ENCODE measurements at places on chromosomes 5 and 9.

DNA sequence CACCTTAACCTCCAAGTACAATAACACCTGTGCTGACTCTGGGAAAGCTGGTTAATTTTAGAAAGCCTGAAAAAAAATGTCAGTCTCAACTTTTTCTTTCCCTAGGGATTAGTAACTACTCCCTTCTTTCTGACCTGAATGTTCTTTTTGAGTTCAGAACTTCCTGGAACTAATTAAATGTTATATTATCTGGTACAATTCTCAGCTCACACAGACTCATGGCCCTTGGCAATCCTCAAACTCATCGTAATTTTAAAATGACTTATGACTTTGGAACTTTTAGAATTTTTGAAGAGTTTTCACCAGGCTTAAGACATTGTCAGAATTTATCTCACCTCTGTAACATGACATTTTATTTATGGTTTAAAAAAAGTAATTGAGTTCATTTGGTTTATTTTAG, 315.0 kb downstream of the FER start:
- no peak for DNase-seq

GRCh38 chr9:117034866-117035265, 347.8 kb downstream of the TRIM32 start:
- DNase-seq, result peak; percentile 8

DNA sequence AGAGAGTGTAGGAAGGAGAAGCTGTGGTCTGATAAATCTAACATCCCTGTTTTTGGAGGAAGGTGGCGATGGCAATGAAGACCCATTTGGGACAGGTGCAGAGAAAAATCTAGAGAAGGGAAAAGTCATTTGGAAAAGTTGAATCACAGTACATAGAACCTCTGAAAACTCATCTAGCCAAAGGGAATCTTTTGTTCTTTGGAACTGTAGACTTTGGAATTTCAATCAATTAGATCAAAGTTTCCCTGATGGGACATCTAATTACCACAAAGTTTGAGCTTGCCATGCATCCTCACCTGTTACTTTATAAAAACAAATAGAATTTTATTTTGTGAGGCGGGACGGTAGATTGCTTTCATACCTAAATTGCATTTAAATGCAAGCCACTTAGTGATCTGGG, 294.9 kb downstream of the TRPM3 start:
- DNase-seq, result no peak

GRCh38 chr5:116256717-116257116, 171.9 kb downstream of the COMMD10 start:
- DNase-seq, result no peak

DNA sequence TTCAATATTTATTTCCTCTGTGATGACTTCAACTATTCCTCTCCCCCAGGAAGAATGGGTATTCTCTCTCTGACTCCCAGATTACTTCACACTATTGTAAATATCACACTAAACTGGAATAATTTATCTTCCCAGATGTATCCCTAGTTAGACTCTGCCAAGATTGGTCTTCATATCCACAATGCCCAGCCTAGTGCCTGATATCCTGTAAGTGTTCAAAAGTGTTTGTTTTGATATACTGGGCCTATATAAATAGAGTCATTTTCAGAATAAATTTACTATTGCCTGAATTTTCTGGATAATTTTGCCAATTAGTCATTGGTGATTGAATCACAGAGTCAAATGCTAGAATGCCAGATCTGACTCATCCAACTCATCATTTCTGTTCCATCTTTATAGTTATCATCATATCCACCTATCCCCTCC, 143.7 kb upstream of the TNC start:
- DNase-seq, result no peak

GRCh38 chr9:99071313-99072039, 33.4 kb upstream of the TGFBR1 start:
- no peak for DNase-seq

GRCh38 chr5:178180141-178180863, 6.9 kb downstream of the GMCL2 start:
- peak; percentile 51 for DNase-seq

DNA sequence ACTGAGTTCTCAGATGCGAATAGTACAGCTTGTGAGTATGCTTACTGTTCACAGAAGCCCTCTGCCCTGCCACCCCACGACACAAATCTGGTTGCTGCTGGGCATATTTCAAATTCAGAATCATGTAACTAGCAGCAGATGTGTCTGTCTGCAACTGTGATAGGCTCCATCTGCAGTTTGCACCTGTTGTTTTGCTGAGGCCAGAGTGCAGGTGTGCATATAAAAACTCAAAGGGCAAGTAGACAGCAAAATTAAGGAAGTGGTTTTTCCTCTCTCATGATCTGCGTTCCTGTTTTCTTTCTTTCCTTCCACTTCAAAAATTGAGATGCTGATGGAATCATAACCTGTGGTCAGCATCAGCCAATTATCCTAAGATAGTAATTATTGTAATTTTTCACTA, 1000.5 kb downstream of the PTPRD start:
- DNase-seq, result peak; percentile 90

- peak; percentile 83 for DNase-seq
These were observed 1.2 kb downstream of the NMRK1 start for GRCh38 chr9:75086541-75087288.

DNA sequence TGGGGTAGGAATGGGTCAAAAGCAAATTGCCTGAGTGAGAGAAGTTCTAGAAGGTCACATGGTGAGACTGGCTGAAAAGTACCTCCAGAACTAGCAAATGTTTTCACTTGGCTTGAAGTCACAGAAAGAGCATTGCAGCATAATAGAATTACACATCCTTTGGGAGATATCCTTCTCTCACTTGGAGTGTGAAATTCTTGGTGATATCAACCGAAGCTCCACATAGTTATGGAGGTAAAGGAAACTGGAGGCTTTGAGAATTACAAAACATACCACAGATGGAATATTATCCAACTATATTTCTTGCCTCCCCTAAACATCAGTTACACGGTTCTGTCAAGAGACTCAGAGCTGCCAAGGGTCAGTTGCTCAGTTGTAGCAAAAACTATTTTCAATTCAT, 182.4 kb downstream of the SEMA5A start:
- no peak for DNase-seq

- DNase-seq, result no peak
These were observed 562.5 kb downstream of the CSNK1G3 start for GRCh38 chr5:124074500-124074899.

- DNase-seq, result no peak
These were observed 4.0 kb downstream of the MFAP3 start for GRCh38 chr5:154042766-154043165.

Data from RPMI8226 (cell line).